ENCODE measurements at places on chromosomes 11 and 22.

- DNase-seq = no peak
Measured at GRCh38 chr11:116808262-116809175, 14.6 kb downstream of the APOA4 start.

DNA sequence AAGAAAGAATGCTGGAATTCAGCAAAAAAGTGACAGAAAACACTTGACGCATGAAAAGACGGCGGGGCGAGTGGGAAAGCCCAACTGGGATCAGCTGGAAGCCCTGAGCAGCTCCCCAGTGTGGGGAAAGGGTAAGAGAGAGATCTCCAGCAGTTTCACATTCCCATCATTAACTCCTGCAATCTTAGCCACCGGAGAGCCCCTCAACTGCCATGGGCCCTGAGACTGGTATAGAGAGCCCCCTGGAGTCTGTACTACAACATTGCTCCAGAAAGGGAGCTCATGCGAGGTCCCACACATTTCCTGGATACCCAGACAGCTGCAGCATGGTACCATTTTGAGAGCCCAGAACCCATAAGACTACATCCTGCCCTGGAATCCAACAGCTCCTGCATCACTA is 31.1 kb downstream of the MRGPRX4 start:
- no peak for DNase-seq

DNA sequence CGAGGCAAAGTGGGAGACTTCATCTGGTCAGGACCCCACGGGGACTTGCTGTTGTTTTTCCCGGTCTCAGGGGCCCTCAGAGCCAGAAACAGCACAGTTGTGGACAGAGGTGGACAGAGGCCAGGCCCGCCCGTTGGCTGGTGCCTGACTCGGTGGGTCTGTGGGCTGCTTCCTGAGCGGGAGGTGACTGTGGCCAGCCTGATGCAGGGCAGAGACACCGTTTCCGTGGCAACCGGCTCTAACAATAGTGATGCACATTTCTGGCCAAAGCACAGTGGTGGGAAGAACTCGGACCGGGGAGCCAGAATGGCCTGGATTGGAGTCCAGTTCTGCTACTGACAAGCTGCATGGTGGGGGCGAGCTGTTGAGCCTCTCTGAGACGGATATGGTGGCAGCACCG is 58.7 kb upstream of the ATXN10 start:
- DNase-seq = no peak

DNA sequence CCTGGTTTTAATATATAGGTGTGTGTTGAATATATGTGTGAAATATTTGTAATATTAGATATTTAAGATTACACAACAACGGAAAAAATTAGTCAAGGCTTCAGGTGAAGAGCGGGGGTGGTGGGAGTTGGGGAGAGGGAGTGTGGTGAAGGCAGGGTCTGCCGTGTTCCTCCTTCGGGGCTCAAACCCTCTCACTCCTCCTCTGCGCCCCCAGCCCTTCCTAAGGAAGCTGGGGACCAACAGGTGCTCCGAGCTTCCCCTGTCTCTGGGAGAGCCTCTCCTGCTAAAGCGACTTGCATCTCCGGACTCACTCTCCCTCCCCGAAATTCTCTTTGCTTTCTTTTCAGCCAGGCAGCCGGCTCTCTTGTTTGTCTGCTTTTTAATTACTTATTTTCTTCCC is 960 bp upstream of the CADM1 start:
- no peak for DNase-seq

- DNase-seq = no peak
Measured at GRCh38 chr11:60844045-60844869, 2.3 kb downstream of the CCDC86 start.

DNA sequence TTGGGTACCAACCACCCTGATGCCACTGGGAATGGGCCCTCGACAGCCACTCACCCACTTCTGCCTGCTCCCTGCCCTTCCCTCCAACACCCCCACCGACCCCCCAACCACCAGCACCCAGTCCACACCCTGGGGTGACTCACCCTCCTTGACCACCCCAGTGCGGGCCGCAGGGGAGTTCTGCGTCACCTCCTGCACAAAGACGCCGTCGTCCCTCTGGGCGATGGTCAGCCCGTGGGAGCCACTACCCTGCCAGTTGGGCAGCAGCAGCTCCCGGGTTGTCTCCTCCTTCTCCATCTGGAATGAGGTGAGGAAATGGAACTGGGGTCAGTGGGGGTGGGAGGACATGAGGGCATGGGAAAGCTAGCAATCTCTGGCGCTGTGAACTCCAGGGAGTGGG is 10.8 kb downstream of the AHNAK start:
- no peak for DNase-seq

- DNase-seq = no peak
Measured at GRCh38 chr11:128837627-128838026, 29.5 kb downstream of the KCNJ1 start.

GRCh38 chr11:62560566-62561103 is 13.1 kb downstream of the EEF1G start:
- no peak for DNase-seq

GRCh38 chr11:12063251-12063650 is 47.1 kb upstream of the MICAL2 start:
- DNase-seq = no peak

- DNase-seq = no peak
Measured at GRCh38 chr11:120029321-120029720, 108.6 kb downstream of the TRIM29 start.

- DNase-seq = no peak
Measured at GRCh38 chr11:48261600-48261999, 2.1 kb upstream of the OR4X1 start.

DNA sequence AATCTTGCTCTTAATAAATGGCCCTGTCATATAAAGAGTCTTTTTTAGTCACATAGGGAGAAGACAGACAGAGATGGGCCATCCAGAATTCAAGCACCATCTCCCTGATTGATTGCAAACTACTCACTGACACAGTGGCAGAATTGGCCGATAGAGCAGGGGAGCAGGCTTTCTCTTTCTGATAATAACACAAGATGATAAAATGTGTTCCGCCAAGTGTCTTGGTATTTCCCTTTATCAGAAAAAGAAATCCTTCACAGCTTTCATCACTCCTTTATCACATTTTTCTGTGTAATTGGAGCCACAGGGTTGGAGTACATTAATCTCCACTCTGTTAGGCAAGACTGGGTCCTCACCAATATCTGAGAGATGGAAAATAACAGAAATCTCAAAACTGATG is 406.0 kb downstream of the TMEM135 start:
- DNase-seq = no peak

DNA sequence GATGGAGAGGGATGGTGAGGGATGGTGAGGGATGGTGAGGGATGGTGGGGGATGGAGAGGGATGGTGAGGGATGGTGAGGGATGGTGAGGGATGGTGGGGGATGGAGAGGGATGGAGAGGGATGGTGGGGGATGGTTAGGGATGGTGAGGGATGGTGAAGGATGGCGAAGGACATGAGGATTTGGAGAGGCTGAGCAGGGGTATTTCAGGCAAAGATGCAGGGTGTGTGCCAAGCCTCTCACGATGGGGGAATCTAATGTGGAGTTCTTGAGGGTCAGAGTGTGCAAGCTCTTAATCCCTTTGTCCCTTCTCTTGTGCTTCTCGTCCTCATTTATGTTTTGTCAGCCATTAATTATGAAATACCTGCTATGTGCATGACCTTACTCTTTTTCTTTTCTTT is 7.5 kb upstream of the PLA2G6 start:
- DNase-seq = no peak

- DNase-seq = no peak
Measured at GRCh38 chr11:101348786-101349185, 219.2 kb upstream of the PGR start.

DNA sequence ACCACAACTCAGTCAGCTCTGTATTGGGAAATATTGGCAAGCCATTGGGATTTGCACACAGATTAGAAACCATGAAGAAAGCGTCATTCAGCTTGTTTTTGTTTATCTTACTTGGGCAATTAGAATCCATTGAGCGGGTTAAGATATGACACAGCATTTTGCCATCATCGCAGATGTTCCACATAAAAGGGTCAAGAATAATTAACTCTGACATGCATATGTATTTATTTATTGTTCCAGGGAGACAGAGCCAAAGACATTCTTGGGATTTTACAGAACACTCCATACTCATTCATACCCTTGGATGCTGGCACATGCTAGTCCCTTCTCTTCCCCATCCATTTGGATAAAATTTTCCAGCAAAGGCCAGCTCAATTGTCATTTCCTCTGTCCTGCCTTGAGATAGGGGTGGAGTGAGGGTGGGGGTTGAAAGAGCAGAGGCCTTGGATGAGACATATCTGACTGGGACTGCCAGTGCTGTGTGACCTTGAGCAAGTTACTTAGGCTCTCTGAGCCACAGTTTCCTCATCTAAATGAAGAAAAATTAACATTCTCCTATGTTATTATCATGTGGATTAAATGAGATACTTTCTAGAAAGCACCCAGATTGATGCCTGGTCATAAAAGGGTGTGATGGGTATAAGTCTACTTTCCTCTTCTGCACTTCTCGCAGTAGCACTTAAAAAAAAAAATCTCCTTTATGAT is 179.7 kb downstream of the RRAS2 start:
- no peak for DNase-seq

DNA sequence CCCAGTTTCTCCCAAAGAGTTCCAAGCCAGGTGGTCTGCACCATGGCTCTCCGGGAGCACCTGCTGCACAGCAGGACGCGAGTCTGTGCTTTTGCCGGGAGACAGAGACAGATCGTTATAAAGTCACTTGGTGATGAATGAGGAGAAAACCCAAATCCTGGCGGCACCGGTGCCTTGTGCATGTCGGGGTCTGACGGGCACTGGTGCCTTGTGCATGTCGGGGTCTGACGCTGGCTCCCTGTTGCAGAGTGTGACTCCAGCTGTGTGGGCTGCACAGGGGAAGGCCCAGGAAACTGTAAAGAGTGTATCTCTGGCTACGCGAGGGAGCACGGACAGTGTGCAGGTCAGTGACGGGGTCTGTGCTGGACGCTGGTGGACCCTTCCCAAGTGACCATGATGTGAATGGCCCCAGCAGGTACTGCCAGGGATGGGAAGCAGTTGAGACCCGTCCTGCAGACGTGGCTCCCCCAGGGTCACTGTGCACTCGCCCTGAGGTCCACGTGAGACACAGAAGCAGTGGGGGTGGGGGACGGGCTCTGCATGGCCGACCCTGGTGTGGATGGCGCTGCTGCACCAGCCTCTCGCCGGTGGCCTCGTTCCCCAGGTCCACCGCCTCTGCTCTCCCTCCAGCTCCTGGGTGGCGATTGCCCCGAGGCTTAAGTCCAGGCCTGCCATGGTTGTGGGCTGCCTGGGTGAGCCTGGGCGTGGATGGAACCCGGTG is 5.8 kb downstream of the CRELD2 start:
- no peak for DNase-seq

GRCh38 chr22:27930331-27931060 is 11.4 kb upstream of the PITPNB start:
- DNase-seq = no peak

DNA sequence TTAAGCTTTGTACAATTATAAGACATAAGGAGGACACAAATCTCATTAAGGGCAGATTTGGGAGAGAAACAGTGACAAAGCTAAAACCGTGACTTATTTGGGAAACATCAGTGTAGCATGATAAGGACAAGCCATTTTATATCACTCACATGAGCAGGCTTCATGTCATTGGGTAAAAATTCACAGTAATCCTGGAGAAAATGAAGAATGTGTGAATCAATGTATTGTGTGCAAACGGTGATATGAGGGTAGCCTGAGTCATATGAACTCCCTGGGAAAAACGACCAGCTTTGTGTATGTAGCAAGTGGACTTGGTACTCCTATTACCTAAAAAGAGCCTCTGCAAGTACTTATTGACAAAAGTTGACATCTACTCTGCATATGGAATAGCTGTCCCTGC is 6.0 kb upstream of the TRIM34 start:
- no peak for DNase-seq

DNA sequence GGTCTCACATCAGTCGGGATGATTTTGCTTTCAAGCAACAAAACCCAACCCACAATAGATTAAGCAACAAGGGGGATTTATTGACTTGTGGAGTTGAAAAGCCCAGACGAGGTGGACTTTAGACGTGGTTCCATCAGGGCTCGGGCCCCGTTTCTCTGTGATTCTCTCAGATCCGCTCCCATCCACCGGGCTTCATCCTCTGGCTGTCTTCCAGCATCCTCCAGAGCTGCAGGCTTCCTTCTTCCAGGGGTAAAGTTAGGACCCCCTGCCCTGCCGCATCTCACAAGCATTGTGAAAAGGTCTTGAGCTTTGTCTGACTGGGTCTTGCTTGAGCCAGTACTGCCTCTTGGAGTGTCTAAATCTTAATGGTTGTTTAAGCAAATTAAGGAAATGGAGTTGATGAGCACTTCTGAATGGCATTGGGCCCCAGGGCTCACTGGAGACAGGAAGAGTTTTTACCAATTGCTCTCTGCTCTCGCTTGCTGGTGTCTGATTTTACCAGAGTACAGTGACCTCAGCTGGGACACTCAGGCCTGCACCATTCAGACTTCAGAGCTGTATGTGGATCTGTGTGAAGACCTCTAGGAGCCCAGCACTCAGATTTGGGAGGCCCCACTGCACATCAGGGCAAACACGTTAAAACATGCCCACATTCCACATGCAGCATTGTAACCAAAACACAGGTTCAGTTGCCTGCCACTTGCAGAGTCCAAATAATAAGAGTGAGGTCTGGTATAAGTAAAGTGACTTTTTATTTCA is 13.5 kb upstream of the FTH1 start:
- peak; percentile 15 for DNase-seq

DNA sequence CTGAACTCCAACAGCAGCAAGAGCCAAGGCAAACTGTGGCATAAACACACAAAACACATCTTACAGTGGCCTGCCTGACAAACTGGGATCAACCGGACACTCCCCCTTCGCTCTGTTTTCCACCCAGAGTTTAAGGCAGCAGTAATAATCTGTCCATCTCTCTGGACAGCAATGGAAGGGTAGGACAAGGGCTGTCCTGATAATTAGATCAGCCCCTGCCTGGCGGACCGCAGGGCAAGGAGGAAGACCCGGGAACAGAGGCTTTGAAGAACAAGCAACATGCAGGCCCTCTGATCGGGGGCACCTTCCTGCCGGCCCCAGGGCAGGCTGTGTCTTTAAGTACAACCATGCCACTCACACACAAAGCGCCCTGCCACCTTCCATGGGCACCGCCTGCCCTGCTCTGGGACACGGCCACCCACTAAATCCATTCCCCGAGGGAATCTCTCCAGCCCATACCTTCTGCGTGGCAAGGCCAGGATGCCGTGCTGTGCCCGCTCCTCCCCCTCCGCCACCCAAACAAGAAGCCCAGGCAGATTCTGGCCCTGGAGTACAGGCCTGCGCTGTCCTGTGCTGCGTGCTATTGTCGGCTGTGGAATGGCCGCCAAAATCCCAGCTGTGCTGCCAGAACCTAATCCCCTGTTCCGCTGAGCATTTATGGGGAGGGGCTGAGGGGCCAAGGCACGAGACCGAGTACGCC is 38.8 kb downstream of the NUMA1 start:
- peak; percentile 44 for DNase-seq

- DNase-seq = peak; percentile 60
Measured at GRCh38 chr11:114183044-114183511, 113.1 kb upstream of the NNMT start.

GRCh38 chr11:69791276-69792180 is 16.4 kb upstream of the FGF4 start:
- no peak for DNase-seq

- DNase-seq = no peak
Measured at GRCh38 chr11:26755762-26756161, 33.9 kb upstream of the SLC5A12 start.

All from activated CD4-positive, CD25-positive, alpha-beta regulatory T cell treated with anti-CD3 and anti-CD28 coated beads, Interleukin-2, amount 50 U/mL, for 72 hours (primary cell).